ENCODE measurements at places on chromosomes 1 and 21. TPM values are rescaled to one million over a fixed set of nuclear protein-coding genes. Genes with fewer than 3 reads are reported as not detected.

DNA sequence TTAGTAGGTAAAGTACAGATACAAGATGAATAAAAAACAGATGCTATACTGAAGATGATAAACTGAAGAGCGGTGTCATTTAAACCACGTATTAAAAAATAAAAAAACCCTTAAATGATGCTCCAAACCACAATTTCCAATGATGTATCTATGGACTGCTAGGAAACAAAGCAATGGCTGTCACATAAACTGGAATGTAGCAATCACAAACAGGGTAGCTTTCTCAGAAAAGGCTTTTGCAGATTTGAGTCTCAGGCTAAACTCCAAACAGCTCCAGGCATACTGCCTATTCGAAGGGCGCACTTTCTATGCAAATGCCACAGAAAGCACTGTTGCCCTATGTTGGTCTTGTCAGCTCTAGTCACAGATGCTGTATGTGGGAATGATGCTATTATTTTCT lies 12.4 kb upstream of the H3-3A start:
- DNase-seq: no peak

GRCh38 chr1:94358630-94359599 lies 59.3 kb upstream of the ABCD3 start:
- no peak for DNase-seq

TNFRSF9 gene
- total RNA-seq: not detected

- no peak for DNase-seq
These were observed 224.1 kb downstream of the SLC45A1 start for GRCh38 chr1:8541961-8542521.

DNA sequence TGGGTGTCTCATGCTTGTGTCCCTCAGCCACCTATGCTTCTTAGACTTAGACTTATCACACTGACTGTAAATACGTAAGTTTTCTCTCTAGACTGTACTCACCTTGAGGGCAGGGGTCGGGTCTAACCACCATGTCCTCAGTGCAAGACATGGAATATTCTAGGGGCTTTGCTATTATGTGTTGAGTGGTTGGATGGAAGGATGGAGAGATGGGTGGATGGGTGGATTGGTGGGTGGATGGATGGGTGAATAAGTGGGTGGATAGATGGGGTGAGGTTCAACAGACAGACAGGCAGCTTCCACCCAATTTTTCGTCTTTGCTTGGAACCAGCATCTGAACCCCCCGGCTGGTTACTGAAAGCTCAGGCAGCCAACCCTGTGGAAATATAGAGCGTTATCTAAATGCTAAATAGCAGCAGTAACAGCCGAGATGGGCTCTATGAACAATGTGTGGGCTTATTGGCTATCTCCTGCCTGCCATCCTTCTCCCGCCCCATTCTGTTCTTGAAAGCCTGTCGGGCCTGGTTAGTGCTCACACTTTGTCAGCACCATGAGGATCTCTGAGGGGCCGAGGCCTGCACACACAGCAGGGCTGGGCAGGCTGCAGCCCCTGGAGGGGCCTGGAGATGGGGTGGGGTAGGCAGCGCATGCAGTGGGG lies 130.7 kb downstream of the ACTL8 start:
- no peak for DNase-seq

TBX15 gene
- 0.09 TPM for total RNA-seq

- DNase-seq: no peak
These were observed 93.9 kb downstream of the NID1 start for GRCh38 chr1:235971020-235971419.
